ENCODE measurements at places on chromosomes 7 and 10.

DNA sequence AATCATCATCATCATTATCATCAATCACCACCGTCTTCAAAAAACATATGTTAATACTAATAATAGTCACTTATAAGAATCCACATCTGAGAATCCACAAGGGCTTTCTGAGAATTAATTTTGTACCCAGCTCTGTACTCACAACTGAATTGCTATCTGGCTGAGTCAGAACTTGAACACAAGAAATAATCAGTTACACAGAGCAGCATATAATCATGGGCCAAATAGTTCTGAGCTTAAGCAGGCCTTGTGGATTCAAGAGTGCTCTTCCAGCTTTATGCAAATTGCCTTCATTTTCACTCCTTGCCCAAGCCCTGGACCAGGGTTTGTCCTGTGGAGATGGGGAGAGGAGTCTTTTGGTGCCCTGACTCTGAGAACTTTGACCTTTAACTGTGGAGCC, 304.5 kb downstream of the ZNF248 start:
- DNase-seq: no peak

- peak; percentile 26 for DNase-seq
These were observed 98.8 kb downstream of the CACNB2 start for GRCh38 chr10:18238870-18239485.

DNA sequence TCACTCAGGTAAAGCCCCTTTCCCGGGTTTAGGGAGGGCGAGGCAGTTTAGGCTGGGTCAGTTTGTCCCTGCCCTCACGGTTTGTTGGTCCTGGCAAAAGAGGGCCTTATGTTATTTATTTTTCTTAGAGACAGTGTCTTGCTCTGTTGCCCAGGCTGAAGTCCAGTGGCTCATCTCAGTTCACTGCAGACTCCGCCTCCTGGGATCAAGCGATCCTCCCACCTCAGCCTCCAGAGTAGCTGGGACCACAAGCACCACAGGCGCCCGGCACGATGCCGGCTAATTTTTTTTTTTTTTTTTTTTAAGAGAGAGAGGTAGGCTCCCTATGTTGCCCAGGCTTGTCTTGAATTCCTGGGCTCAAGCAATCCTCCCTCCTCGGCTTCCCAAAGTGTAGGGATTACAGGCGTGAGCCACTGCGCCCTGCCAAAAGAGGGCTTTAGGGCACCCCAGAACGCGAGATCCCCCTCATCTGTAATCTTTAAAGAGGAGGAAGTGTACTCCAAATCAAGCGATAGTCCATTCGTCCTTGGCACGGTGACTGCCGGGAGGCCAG, 626 bp upstream of the BMS1 start:
- DNase-seq: peak; percentile 32

GRCh38 chr7:30933124-30933974, 21.7 kb downstream of the AQP1 start:
- no peak for DNase-seq

GRCh38 chr7:148155000-148155399, 435.6 kb upstream of the C7orf33 start:
- no peak for DNase-seq

GRCh38 chr7:101581891-101582290, 47.2 kb downstream of the MYL10 start:
- no peak for DNase-seq

- DNase-seq: no peak
These were observed 37.9 kb upstream of the RET start for GRCh38 chr10:43038783-43039623.
